ENCODE measurements at places on chromosomes 11 and 22.

DNA sequence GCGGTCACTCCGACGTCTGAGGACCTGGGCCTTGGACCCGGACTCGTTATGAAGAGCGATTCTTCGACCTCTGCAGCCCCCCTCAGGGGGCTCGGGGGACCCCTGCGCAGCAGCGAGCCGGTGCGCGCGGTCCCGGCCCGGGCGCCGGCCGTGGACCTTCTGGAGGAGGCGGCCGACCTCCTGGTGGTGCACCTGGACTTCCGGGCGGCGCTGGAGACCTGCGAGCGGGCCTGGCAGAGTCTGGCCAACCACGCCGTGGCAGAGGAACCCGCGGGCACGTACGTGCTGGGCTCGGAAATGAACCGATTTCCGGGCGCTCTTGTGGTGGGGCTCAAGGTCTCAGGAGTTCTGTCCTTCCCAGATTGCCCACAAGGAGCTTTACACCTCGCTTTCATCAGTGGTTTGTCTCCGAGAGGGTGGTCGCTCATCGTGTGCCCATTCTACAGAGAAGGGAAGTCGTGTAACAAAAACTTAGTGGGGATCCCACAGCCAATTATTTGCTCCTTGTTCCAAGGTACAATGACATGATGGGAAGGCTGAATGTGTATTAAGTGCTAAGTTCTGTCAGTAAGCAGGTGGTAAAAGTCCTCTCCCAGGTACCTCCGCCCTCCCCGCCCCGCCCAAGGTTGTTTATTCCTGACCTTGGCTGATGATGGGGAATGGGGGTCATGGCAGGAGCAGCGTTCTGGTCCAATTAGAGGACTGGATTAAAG lies 695 bp downstream of the PEX26 start:
- peak; percentile 62 for DNase-seq

DNA sequence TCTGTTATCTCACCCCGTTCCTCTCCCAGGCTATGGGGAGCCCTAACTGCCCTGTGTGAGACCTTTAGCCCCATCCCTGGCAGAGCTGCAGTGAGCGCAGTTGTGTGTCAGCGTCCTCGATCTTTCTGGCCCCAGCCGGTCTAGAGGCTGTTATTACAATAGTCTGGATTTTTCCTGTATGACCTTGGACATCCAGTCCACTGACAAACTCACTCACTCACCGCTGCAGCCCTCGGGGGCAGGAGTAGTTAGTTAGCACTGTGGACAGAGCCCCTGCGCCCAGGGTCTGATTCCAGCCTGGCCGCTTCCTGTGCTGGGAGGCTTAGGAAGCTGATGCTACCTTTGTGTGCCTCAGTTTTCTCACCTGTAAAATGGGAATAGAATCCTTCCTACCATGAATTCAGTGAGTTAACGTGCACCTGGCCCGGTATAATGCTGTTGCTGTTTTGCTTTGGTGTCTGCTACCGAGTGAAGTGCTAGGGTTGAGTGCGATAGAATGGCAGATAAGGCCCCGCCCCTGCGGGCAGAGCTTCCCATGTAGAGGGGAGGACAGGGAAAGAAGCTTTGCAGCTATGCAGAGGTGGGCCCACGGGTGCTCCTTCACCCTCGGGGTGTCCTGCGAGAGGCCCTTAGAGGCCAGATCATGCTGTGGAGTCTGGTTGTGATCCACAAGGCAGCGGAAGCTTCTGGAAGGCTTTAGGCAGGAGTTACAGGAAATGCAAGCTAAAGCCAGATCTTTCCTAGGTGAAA lies 3.0 kb downstream of the LRP5 start:
- no peak for DNase-seq

- peak; percentile 82 for DNase-seq
These were observed 43.4 kb upstream of the PRDM11 start for GRCh38 chr11:45102810-45103621.

GRCh38 chr11:69956669-69957190 lies 121.4 kb upstream of the ANO1 start:
- DNase-seq: no peak

DNA sequence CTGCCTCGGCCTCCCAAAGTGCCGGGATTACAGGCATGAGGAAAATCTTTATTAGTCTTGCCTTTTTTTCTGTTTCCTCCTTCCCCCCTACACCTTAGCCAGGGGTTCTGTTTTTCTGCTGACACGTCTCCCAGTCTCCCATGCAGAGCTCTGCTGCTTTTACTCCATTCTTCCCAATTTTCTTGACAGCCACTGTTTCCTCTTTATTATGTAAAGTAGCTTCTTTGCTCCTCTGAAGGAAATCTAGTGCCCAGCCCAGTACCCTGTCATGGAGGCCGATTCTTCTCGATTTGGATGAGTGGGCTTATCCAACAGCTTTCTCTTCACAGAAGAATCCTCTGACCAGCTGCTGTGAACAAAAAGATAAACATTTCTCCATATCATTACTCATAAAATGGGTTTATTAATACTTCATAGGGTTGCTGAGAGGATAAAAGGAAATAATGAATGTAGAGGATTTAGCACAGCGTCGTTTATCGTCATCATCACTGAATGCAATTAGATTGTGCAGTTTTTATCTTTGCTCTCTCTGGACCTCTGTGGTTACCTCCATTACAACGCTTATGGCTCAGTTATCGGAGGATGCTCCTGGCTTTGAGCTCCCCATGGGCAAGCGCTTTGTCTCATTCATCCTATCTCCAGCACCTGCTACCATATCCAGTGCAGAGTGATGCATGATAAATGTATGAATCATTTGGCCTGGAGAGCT lies 375.6 kb upstream of the C11orf87 start:
- no peak for DNase-seq

GRCh38 chr11:46180736-46181135 lies 59.5 kb upstream of the PHF21A start:
- no peak for DNase-seq

- no peak for DNase-seq
These were observed 123.7 kb downstream of the MIAT start for GRCh38 chr22:26781062-26781461.

- DNase-seq: no peak
These were observed 3.7 kb downstream of the CBX6 start for GRCh38 chr22:38868286-38868721.

GRCh38 chr11:2302306-2302895 lies 588 bp downstream of the TSPAN32 start:
- peak; percentile 35 for DNase-seq

GRCh38 chr11:19281041-19281440 lies 40.3 kb upstream of the E2F8 start:
- DNase-seq: no peak

GRCh38 chr11:101323997-101324396 lies 194.4 kb upstream of the PGR start:
- no peak for DNase-seq

DNA sequence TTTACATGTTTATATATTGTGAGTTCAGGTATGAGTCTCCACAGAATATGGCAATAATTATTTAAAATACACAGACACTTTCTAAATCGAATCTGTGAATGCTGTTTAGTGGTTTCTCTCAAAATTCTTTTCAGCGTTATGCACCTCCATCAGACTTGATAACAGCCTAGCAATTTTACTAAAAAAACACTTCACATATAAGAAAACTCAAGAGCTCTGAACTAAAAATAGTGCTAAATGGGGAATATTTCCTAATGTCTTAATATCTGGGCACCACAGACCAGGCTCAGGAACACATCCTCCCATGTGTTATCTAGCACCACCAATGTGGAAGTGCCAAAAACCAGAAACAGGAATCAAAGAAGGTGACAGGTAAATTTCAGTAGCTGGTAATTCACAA lies 47.9 kb downstream of the ARHGAP32 start:
- DNase-seq: no peak

GRCh38 chr11:100889758-100890157 lies 202.7 kb downstream of the ARHGAP42 start:
- DNase-seq: no peak

- peak; percentile 62 for DNase-seq
These were observed 52.2 kb downstream of the ANO5 start for GRCh38 chr11:22244986-22245592.

DNA sequence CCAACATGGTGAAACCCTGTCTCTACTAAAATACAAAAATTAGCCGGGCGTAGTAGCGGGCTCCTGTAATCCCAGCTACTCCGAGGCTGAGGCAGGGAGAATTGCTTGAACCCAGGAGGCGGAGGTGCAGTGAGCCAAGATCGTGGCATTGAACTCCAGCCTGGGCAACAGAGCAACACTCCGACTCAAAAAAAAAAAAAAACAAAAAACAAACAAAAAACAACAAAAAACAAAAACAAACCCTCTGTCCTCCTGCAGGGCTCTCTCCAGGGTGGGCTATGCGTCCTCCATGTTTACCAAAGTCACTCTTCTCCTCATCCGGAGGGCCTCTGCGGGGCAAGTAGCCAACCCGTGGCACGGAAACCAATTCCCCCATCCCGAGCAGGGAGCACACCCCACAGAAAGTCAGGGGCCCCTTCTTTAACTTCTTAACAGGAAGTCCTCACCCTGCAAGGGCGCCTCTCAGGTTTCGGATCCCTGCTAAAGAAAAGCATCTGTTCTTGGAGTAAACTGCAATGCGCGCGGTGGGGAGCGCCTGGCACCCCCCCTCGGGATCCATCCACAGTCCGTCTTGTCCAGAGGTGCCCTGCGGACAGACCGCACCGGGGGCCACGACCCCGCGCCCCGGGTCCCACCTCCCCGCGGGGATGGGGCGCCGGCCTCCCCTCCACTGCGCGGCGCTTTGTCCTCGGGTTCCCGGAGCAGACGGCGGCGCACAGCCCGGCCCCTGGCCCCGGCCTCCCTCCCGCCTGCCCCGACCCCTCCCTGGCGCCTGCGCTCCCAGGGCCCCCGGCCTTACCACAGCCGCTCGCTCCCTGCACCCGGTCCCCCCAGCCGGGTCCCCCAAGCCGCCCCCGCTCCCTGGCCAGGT lies 712 bp downstream of the CERK start:
- peak; percentile 86 for DNase-seq

DNA sequence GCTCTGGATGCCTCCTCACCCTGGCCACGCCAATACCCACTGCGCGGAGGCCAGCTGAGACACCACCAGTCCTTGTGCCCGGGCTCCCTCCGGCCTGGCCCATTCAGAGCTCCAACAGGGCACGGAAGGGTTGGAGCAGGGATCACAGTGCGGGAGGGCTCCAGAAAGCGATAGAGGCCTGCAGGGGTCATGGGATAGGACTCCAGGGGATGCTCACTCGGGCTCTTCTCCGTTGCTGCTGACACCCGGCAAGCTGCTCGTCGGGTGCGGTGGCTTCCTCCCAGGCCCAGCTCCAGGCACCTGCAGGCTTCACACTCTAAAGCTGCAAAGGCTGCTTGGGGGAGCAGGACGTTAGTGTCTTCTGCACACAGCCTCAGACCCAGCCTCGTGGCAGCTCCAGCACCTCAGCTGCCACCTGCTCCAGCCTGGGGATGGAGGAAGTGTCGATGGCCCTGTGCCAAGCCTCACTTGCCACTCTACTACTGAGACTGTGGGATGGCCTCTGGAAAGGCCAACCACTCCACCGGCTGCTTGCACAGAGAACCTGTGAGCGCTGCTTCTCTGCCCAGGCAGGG lies 10.6 kb downstream of the WNT7B start:
- DNase-seq: no peak

DNA sequence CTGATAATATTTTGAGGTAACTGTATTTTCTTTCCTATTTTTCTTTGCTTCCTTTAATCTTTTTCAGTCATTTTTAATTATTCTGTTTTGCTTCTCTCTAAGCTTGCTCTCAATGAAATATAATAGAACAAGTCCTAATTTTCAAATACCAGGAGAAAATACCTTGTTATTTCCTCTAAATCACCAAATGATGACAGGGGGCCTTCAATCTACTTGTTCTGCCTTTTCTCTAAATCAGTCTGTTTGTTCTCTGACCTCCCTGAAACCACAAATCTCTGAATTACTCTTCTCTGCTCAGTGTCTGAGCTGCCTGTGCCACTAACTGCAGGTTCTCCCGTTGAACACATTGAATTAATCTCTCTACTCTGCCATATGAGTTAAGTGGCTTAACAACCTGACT lies 286.2 kb downstream of the C11orf87 start:
- peak; percentile 32 for DNase-seq

GRCh38 chr11:96817482-96818399 lies 427.9 kb downstream of the JRKL start:
- DNase-seq: no peak

DNA sequence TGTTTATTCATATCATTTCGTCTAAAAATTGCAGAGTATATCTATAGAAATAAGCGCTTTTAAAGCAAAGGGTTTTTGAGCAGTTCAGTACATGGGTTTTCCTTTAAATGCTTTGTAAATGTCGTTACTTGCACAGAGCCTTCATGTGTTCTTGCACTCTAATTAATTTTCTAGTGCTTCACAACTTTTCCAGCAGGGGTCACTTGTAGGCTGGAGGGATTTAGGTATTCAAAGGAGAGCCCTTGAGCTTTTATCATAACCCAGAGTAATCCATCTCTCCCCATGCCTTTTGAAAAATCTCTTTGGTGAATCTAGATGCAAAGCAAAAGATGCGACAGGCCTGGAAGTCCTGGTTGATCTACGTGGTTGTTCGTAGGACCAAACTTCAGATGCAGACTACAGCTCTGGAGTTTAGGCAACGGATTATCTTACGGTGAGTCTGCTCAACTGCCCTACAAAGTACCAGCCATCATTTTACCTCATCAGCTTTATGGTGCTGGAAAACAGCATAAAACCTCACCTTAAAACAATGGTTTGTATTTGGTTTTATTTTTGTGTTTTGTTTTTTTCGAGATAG lies 60.4 kb downstream of the SFI1 start:
- DNase-seq: peak; percentile 69

DNA sequence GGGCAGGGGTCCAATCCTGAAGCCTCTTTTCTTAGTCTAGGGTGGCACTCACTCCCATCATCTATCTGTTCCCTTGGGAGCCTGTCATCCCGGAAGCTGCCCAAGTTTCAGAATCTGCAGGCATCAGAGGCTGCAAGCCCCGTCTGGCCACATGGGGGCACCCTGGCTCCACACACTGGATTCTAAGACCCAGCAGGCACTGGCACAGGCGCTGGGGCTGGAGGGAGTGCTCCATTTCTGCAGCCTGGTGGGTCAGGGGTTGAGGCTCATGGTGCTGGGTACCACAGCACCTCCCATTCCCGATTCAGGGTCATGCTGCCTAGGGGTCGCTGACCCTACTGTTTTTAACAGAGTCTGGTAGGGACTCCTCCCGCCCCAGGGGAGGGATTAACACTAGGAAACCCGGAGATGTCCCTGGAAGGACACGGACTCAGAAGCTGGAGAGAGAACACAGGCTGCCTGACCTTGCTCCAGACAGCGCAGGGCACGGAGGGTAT lies 243.9 kb upstream of the SYN3 start:
- DNase-seq: peak; percentile 86

DNA sequence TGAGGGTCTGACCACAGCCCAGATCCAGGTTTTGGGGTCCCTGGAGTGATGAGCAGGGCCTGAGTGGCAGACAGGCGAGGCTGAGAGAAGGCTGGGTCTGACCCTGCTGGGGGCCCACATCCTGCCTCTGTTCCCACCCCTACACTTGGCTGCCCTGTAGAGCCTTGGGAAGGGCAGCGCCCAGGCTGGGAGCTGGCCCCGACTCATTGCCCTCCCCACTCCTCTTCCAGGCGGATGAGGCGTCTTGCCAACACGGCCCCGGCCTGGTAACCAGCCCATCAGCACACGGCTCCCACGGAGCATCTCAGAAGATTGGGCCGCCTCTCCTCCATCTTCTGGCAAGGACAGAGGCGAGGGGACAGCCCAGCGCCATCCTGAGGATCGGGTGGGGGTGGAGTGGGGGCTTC lies 4.9 kb downstream of the DERL3 start:
- peak; percentile 20 for DNase-seq
